ENCODE measurements at places on chromosomes 13 and 19. TPM values are rescaled to one million over a fixed set of nuclear protein-coding genes. Genes with fewer than 3 reads are reported as not detected.

Gene ZNF560
- not detected for polyA plus RNA-seq

Gene EPS8L1
- polyA plus RNA-seq, result 3.6 TPM

Gene COMP
- 0.17 TPM for polyA plus RNA-seq

Gene DAZAP1
- 117 TPM for polyA plus RNA-seq

Gene SBK2
- not detected for polyA plus RNA-seq

Gene LILRB4
- 2.5 TPM for polyA plus RNA-seq

Gene HRC
- 2.4 TPM for polyA plus RNA-seq

- no peak overlapping the region for H3K27ac ChIP-seq
- no peaks in the 10 kb centered on the region for H3K36me3 ChIP-seq
- H3K4me1 ChIP-seq, result no peaks in the 10 kb centered on the region
- no peak overlapping the region for H3K4me3 ChIP-seq
These were observed 667.9 kb upstream of the SLITRK5 start for GRCh38 chr13:87003265-87003664.

- no peaks in the 10 kb centered on the region for H3K36me3 ChIP-seq
- peak overlapping the region; percentile 10 for H3K27ac ChIP-seq
- no peak overlapping the region for H3K4me3 ChIP-seq
- peaks cover 73% of the 10 kb centered on the region for H3K4me1 ChIP-seq
- DNase-seq, result no peak
These were observed 33.5 kb downstream of the ELL start for GRCh38 chr19:18488403-18488723.

DNA sequence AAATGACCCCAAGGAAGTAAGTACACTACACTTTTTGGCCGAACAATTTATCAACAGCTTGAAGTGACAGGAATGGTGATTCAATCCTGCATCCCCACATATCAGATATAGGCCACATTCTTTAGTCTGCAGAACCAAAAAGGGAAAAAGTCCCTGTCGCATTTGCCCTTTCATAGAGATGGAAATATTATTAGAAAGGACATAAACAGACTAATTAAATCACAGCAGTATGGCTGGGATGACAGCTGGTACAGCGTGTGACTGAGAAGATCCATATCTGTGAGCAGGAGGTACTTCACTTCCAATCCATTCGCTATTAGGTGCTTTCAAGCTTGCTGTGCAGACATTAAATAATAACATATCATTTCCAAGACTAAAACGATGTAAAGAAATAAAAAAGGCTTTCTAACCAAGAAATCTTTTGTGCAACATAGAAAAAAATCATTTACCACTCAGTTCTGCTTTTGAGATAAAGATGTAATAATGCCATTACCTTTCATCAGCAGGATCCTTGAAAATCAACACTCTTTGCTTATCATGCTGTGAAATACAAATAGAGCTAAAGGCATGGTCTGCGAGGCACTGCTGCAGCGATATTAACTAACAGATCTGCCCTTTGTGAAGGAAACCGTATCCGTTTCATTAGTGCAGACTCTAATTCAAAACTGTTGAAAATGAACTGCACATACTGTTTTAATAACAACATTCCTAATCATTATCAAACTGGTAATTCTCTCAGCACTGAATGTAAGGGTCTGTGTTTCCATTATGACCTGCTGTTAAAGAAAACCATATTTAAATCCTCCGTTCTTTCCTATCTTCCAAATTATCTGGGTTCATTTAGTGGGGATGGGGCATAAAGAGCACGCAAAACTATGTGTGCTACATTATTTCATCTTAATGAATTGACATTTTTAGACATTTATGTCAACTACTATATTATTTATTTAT is 245.6 kb downstream of the DACH1 start:
- H3K27ac ChIP-seq, result no peak overlapping the region
- H3K4me3 ChIP-seq, result no peak overlapping the region
- no peaks in the 10 kb centered on the region for H3K36me3 ChIP-seq
- DNase-seq, result no peak

GRCh38 chr19:10538204-10538983 is 5.3 kb upstream of the ATG4D start:
- no peak overlapping the region for H3K27ac ChIP-seq
- no peaks in the 10 kb centered on the region for H3K36me3 ChIP-seq
- peaks cover 4% of the 10 kb centered on the region for H3K4me1 ChIP-seq
- no peak overlapping the region for H3K4me3 ChIP-seq
- H3K27me3 ChIP-seq, result no peaks in the 10 kb centered on the region

DNA sequence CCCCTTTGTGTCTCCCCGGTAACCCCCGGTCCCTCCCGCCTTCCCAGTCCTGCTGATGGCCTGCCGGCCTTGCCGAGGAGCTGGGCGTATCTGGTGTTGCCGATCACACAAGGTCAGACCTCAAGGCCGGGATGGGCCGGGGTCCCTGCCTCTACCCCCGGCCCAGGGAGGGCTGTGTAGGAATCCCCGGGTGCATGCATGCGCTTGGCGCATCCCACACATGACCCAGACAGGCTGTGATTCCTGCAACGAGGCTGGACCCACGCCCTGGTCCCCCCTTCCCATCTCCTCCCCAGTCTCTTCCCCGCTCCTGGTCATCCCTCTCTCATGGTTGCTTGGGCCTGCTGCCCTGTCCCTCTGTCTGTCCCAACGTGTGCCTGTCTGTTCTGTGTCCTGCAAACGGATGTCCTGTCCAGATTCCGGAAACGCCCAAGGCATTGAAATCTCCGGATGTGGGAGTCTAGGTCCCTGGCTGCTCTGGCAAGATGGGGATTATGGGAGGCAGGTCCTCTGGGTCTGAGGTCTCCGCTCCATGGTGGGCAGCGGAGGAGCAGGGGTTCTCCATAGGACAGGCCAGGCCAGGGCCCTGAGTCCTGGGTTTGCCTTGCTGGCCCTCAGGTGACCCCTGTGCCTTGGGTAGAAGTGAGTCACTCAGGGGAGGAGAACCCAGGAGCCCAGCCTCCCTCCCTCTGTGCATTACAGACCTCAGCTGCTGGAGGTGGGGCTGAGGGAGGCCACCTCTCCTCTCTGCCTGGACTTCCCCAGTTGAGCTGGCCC is 1.6 kb downstream of the PKN1 start:
- peak; percentile 90 for DNase-seq
- H3K36me3 ChIP-seq, result no peaks in the 10 kb centered on the region
- no peaks in the 10 kb centered on the region for H3K27me3 ChIP-seq
- peaks cover 28% of the 10 kb centered on the region for H3K4me1 ChIP-seq
- peak overlapping the region; percentile 83 for H3K27ac ChIP-seq
- H3K4me3 ChIP-seq, result no peak overlapping the region

GRCh38 chr19:56710437-56710836 is 38.9 kb upstream of the ZNF835 start:
- H3K36me3 ChIP-seq, result no peaks in the 10 kb centered on the region
- H3K4me3 ChIP-seq, result no peak overlapping the region
- H3K27ac ChIP-seq, result no peak overlapping the region
- H3K4me1 ChIP-seq, result no peaks in the 10 kb centered on the region
- no peaks in the 10 kb centered on the region for H3K27me3 ChIP-seq

DNA sequence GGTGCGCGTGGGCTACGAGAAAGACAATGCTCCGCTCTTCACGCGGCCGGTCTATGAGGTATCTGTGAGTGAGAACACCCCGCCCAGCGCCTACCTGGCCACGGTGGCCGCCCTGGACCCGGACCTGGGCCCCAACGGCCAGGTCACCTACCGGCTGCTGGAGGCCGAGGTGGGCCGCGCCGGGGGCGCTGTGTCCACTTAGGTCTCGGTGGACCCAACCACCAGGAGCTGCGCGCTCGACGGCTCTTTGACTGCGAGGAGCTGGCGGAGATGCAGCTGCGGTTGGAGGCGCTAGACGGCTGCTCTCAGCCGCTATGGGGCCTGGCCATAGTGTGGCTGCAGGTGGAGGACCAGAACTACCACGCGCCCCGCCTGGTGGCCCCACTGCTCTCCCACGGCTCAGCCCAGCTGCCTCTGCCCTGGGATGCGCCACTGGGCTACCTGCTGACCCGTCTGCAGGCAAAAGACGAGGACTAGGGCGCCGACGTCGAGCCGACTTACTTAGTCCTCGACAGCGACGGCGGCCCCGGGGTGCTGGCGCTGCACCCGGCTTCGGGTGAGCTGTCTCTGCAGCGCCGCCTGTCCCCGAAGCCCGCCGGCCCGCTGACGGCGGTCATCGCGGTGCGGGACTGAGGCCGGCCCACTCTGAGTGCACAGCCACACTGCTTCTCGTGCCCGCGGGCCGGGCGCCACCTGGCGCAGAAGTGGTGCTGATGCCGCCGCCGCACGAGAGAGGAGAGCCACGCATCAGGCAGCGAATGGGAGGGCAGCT is 173.0 kb downstream of the OLFM4 start:
- H3K27ac ChIP-seq, result no peak overlapping the region
- peak; percentile 19 for DNase-seq
- H3K4me3 ChIP-seq, result no peak overlapping the region
- H3K27me3 ChIP-seq, result peaks cover 36% of the 10 kb centered on the region

DNA sequence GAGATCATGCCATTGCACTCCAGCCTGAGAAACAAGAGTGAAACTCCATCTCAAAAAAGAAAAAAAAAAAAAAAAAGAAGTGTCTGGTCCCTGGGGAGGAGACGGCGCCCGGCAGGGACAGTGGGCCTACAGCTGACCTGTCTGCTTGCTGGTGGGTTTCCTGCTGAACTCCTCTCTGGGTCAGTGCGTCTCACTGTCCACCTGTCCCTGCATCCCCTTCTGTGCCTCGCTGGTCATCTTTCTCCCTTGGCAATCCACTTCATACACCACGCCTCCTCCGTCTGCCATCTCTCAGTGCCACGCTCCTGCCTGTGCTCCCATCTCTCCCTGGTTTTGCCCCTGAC is 63.4 kb downstream of the ACSBG2 start:
- no peaks in the 10 kb centered on the region for H3K27me3 ChIP-seq
- no peak for DNase-seq
- peaks cover 11% of the 10 kb centered on the region for H3K4me1 ChIP-seq
- no peaks in the 10 kb centered on the region for H3K36me3 ChIP-seq

GRCh38 chr19:8610041-8610935 is at the start of gene ADAMTS10:
ADAMTS10 (minus strand) TSS chr19:8610715; CDS start chr19:8605710, 5,005 bp downstream.
- H3K27ac ChIP-seq, result peak within 1 kb of the TSS; percentile 69
- H3K4me3 ChIP-seq, result peak within 1 kb of the TSS; percentile 81
- DNase-seq, result peak; percentile 60
- no peaks in the 10 kb centered on the region for H3K36me3 ChIP-seq

GRCh38 chr13:37953696-37954095 is 84.1 kb upstream of the TRPC4 start:
- no peak for DNase-seq
- H3K4me3 ChIP-seq, result no peak overlapping the region
- no peaks in the 10 kb centered on the region for H3K4me1 ChIP-seq
- H3K27me3 ChIP-seq, result no peaks in the 10 kb centered on the region

- no peak for DNase-seq
- no peak overlapping the region for H3K4me3 ChIP-seq
- no peaks in the 10 kb centered on the region for H3K4me1 ChIP-seq
- H3K27ac ChIP-seq, result no peak overlapping the region
- no peaks in the 10 kb centered on the region for H3K27me3 ChIP-seq
These were observed 127.2 kb upstream of the GJB6 start for GRCh38 chr13:20359335-20359734.
